ENCODE measurements at places on chromosomes 4 and X.

DNA sequence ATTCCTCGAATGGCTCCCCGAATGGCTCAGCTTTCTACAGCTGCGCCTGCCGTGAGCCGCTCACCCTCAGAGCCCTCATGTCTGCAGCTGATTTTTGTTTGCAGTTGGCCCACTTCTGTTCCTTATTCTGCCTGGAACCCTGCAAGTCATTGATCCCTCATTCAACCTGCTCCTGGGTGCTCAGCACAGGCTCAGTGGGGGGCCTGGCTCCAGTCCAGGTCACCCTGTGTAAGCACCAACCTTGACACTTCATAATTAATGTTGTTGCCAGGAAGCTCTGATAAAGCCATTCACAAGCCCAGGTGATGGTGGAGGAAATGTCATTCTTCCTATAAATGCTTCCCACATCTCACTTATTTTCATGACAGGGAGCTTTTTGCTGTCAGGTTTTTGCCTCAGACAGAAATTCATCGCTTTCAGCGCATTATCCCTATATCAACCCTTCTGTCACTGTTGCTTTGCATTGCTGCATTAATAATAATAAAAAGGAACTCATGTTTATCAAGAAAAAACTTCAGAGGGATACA lies 85.7 kb downstream of the F11 start:
- no peaks in the 10 kb centered on the region for H3K4me1 ChIP-seq
- no peaks in the 10 kb centered on the region for H3K36me3 ChIP-seq
- no peak for DNase-seq
- no peaks in the 10 kb centered on the region for H3K27me3 ChIP-seq
- H3K27ac ChIP-seq: no peak overlapping the region

GRCh38 chr4:39544580-39545315 lies 17.5 kb upstream of the UGDH start:
- H3K27ac ChIP-seq: no peak overlapping the region
- no peaks in the 10 kb centered on the region for H3K4me1 ChIP-seq
- H3K4me3 ChIP-seq: no peak overlapping the region

- no peak overlapping the region for H3K27ac ChIP-seq
- no peaks in the 10 kb centered on the region for H3K27me3 ChIP-seq
- no peaks in the 10 kb centered on the region for H3K36me3 ChIP-seq
- H3K4me1 ChIP-seq: no peaks in the 10 kb centered on the region
- DNase-seq: no peak
Measured at GRCh38 chr4:11042760-11043159, 358.2 kb upstream of the CLNK start.

GRCh38 chr4:87209696-87210095 lies 10.7 kb downstream of the KLHL8 start:
- H3K4me3 ChIP-seq: no peak overlapping the region
- H3K27ac ChIP-seq: no peak overlapping the region
- DNase-seq: peak; percentile 18
- H3K4me1 ChIP-seq: no peaks in the 10 kb centered on the region

- H3K36me3 ChIP-seq: no peaks in the 10 kb centered on the region
- H3K27ac ChIP-seq: no peak overlapping the region
- no peak for DNase-seq
- no peaks in the 10 kb centered on the region for H3K27me3 ChIP-seq
- no peaks in the 10 kb centered on the region for H3K4me1 ChIP-seq
Measured at GRCh38 chr4:111453216-111453615, 692.0 kb upstream of the FAM241A start.

GRCh38 chr4:19455196-19455595 lies 796.5 kb upstream of the SLIT2 start:
- no peak overlapping the region for H3K4me3 ChIP-seq
- no peak overlapping the region for H3K27ac ChIP-seq
- no peaks in the 10 kb centered on the region for H3K4me1 ChIP-seq
- no peaks in the 10 kb centered on the region for H3K36me3 ChIP-seq
- H3K27me3 ChIP-seq: no peaks in the 10 kb centered on the region

DNA sequence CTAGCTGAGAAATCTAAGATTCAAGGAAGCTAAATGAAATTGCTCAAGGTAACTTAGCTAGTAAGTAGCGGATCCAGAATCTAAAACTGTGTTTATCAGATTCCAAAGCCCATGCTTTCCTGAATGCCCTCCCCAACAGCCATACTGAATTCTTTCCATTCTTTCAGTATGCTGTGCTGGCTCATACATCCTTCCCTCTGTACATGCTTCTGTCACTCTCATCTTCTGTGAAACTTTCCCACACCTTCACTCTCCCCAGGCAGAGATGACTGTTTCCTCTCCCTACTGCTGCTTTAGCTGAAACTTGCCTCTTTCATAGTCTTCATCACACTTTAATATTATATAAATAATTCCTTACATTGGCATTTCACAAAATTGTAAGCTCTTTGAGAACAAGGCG lies 39.3 kb upstream of the SMARCAD1 start:
- no peaks in the 10 kb centered on the region for H3K27me3 ChIP-seq
- H3K27ac ChIP-seq: no peak overlapping the region
- H3K4me1 ChIP-seq: no peaks in the 10 kb centered on the region
- H3K4me3 ChIP-seq: no peak overlapping the region
- no peaks in the 10 kb centered on the region for H3K36me3 ChIP-seq

DNA sequence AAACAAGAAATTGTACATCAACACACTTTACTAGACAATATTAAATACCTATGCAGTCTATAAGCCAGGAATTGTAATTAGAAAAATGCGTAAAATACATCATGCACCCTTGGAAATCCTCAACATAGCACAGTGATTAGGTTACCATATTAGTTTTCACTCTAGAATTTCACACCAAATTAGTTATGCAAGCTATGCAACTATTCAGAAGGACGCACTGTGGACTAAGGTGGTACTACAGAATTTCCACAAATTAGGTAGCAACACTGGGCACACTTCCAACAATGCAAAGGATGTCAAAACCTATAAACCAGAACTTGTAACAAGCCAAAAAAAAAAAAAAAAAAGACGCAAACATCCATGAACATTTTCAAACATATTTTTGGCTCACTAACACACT lies 71.1 kb upstream of the ZCCHC13 start:
- no peak overlapping the region for H3K4me3 ChIP-seq
- H3K36me3 ChIP-seq: no peaks in the 10 kb centered on the region
- H3K27ac ChIP-seq: no peak overlapping the region

DNA sequence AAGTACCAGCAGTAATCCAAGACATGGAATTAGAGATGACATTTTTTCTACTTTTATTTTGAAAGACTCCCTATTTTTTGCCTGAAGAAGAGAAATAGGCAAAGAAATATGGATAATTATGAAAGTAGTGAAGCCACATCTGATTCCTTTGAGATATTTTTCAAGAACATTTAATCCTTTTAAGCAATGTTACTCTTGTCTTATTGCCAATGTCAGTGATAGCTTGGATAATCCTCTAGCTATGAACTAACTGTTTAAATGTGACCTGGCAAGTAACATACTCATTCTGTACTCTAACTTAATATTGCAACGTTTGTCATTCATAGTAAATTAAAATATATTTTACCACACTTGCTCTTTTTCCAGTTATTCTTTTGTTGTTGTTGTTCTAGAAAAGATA lies 181.3 kb downstream of the VEGFC start:
- H3K27me3 ChIP-seq: no peaks in the 10 kb centered on the region
- no peaks in the 10 kb centered on the region for H3K36me3 ChIP-seq
- H3K4me3 ChIP-seq: no peak overlapping the region
- H3K27ac ChIP-seq: no peak overlapping the region
- no peaks in the 10 kb centered on the region for H3K4me1 ChIP-seq

DNA sequence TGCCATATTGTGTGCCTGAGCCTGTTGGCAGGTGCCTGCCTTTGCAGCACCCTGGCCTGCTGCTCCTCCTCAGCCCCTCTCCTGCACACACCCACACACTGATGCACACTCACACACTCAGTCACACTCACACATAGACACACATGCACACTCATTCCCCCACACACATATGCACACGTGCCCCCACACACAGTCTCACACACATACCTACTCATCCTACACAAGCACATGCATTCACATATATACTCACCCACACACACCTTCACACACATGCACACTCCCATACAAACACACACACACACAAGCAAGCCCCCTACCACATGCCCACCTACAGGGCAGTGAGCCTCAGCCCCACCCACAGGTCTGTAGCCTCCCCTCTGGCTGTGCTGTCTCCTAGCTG lies 245.0 kb downstream of the EVC2 start:
- H3K27ac ChIP-seq: no peak overlapping the region
- no peaks in the 10 kb centered on the region for H3K36me3 ChIP-seq
- no peak for DNase-seq
- no peak overlapping the region for H3K4me3 ChIP-seq
- no peaks in the 10 kb centered on the region for H3K4me1 ChIP-seq
- peaks cover 5% of the 10 kb centered on the region for H3K27me3 ChIP-seq

DNA sequence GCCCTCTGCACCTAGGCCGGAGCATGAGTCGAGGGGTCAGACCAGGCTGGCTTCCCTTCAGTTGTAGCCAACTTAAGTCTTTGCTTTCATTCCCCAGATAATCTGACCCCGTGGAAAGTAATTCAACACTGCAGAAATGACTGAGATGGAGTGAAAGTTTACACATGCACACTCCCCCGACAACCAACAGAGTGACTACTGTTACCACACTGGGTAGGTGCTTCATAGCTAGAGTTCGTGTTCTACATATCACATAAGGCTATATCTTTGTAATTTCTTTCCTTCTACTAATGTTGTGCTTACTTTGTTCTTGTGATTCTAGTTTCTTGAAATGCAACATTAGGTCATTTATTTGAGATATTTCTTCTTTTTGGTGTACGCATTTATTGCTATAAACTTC lies 7.2 kb upstream of the CTAG2 start:
- no peaks in the 10 kb centered on the region for H3K36me3 ChIP-seq
- no peak overlapping the region for H3K4me3 ChIP-seq
- H3K27ac ChIP-seq: no peak overlapping the region
- no peak for DNase-seq
- H3K27me3 ChIP-seq: no peaks in the 10 kb centered on the region

DNA sequence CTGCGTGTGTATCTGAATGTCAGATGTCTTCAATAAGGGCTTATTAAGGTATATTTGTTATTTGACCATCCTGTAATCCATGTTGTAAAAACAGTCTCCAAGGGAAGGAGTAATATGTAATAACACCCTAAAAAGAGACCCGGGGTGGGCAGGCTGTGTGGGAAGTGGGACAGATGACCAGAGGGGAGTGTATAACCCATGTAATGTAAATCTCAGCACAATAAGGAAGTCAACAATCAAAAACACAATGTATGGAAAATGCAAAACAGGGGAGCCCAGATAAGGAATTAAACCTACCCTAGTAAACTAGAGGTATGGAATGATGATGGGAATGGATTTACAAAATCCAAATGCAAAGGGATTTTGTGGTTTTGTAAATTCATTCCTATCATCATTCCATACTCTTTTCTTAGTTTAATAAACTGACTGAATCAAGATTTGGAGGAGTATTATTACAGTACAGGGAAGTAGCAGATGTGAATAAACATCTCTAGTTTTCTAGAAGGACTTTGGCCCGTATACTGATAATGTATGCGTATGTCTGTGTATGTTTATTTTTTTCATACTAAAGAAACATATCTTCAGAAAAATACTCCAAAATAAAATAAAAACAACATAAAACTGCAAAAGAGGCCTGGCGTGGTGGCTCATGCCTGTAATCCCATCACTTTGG lies 15.7 kb upstream of the ENPEP start:
- H3K4me3 ChIP-seq: no peak overlapping the region
- no peaks in the 10 kb centered on the region for H3K4me1 ChIP-seq
- H3K27me3 ChIP-seq: no peaks in the 10 kb centered on the region
- no peak for DNase-seq
- H3K36me3 ChIP-seq: no peaks in the 10 kb centered on the region
- H3K27ac ChIP-seq: no peak overlapping the region

GRCh38 chr4:2092669-2093053 lies 33.5 kb downstream of the NAT8L start:
- no peak overlapping the region for H3K27ac ChIP-seq
- no peak for DNase-seq
- no peaks in the 10 kb centered on the region for H3K27me3 ChIP-seq

DNA sequence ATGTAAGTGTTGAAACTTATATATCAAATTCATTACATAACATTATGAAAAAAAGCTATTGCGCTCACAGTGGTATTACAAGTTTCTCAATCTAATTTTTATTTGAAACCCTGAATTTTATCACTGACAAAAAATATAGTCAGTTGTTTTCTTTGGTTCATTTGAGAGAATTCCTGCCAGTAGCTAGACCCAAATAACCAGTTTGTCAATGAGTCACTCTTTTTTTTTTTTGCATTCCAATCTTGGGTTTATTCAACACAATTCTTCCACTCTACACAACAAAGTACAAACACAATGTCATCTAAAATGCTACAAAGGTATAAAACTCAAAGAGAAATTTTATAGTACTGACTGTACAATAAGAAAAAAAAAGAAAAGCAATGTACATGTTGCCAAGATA lies 13.1 kb downstream of the HPF1 start:
- no peak for DNase-seq
- H3K4me1 ChIP-seq: no peaks in the 10 kb centered on the region
- no peak overlapping the region for H3K27ac ChIP-seq

GRCh38 chrX:155682834-155683233 lies 70.1 kb upstream of the TMLHE start:
- H3K4me3 ChIP-seq: no peak overlapping the region
- no peak for DNase-seq
- no peak overlapping the region for H3K27ac ChIP-seq
- H3K27me3 ChIP-seq: no peaks in the 10 kb centered on the region

DNA sequence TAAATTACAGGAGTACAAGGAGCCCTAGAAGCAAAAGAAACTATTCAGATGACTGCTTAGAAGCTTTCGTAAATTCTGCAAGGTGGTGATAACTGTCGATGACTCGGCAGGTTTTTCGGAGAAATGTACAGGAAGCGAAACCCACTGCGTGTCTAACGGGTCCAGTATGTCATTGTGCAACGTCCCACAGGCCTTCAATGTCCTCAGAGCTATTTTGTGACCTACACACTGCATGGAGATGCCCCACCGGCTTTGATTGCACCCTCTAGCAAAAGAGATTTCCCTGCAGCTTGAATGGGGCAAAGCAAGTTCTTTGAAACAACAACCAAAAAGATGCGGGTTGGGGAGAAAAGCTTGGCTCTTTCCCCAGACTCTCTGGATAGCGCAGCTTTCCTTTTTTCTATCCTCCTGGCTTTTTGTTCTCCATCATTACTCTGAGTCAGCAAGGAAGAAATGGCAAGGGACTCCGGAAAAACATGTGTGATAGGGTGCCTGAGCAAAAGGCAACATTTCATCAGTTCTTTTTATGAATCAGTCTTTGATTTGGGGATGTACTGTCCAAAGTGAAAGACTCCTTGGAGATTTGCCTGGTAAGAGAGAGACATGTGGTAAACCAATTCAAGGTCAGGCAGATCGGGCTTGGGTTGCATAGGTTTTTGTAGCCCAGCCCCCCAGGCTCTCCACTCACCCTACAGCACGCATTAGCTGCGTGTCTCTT lies 112.0 kb upstream of the TBL1X start:
- peaks cover 4% of the 10 kb centered on the region for H3K4me1 ChIP-seq
- no peaks in the 10 kb centered on the region for H3K27me3 ChIP-seq
- peak overlapping the region; percentile 59 for H3K27ac ChIP-seq
- DNase-seq: no peak

Measured in T-cell (primary cell).